LNCaP clone FGC (cell line): ENCODE measurements at places on chromosomes 2 and 18.

- DNase-seq: no peak
Measured at GRCh38 chr2:113136828-113137775, 9.7 kb downstream of the IL1RN start.

GRCh38 chr2:220120041-220120440 lies 492.6 kb downstream of the SLC4A3 start:
- no peak for DNase-seq

GRCh38 chr2:107589079-107589491 lies 237.6 kb upstream of the RGPD4 start:
- DNase-seq: no peak

GRCh38 chr18:68519336-68519735 lies 195.6 kb downstream of the TMX3 start:
- no peak for DNase-seq

- DNase-seq: no peak
Measured at GRCh38 chr2:66477135-66477842, 42.4 kb downstream of the MEIS1 start.

- DNase-seq: no peak
Measured at GRCh38 chr2:27021253-27022049, 11.3 kb upstream of the TMEM214 start.

- no peak for DNase-seq
Measured at GRCh38 chr2:183995632-183996031, 602.7 kb upstream of the ZNF804A start.
